GM23338 (cell line): ENCODE measurements at places on chromosomes 11 and 22. TPM values are rescaled to one million over a fixed set of nuclear protein-coding genes. Genes with fewer than 3 reads are reported as not detected.

PHF21B gene
- 127 and 149 TPM in 2 replicates for total RNA-seq

- H3K4me1 ChIP-seq: no peaks in the 10 kb centered on the region
- H3K27ac ChIP-seq: no peak overlapping the region
- H3K36me3 ChIP-seq: no peaks in the 10 kb centered on the region
- no peaks in the 10 kb centered on the region for H3K27me3 ChIP-seq
- no peak for DNase-seq
Measured at GRCh38 chr11:23749762-23750430, 747.0 kb upstream of the LUZP2 start.

GRCh38 chr11:79481795-79482194 is 41.0 kb upstream of the TENM4 start:
- H3K27me3 ChIP-seq: no peaks in the 10 kb centered on the region
- H3K27ac ChIP-seq: no peak overlapping the region
- no peak overlapping the region for H3K4me3 ChIP-seq
- no peaks in the 10 kb centered on the region for H3K36me3 ChIP-seq

DNA sequence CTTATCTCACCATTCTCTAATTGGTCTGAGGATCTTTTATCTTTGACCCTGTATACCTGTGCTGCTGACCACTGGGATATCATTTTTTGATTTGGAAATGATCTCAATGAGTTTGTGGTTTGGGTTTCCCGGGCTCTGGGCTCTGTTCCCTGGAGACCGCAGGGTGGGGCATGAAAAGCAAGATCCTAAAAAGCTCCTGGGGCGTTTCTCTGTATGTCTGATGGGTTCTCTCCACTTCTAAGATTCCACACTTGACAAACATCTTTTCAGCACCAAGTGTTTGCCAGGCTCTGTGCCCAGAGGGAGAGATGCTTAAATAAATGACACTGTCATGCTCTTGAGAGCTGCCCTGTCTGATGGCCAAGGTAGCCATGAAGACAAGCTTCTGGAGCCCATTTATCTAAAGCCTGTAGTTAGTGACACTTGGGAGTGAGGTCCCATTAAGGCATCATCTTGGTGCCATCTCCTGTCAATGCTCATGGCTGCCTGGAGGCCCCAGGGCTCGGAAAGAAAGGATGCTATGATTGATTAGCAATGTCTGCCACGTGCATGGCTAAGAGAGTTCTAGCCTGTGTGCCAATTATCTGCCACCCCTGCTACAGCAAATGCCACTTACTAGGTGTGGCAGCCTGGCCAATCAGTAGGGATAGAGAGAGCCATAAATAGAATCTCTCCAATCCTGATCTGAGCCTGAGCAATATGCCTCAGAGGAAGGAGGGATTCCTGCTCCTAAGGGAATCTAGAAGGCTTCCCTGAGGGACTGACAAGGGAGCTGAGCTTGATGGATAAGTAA is 531.6 kb downstream of the MN1 start:
- H3K4me1 ChIP-seq: peaks cover 11% of the 10 kb centered on the region
- no peaks in the 10 kb centered on the region for H3K36me3 ChIP-seq
- no peaks in the 10 kb centered on the region for H3K27me3 ChIP-seq
- DNase-seq: no peak
- H3K27ac ChIP-seq: no peak overlapping the region

GRCh38 chr11:83549984-83550667 is 264.0 kb upstream of the CCDC90B start:
- H3K4me3 ChIP-seq: no peak overlapping the region
- no peaks in the 10 kb centered on the region for H3K36me3 ChIP-seq
- no peaks in the 10 kb centered on the region for H3K27me3 ChIP-seq
- H3K27ac ChIP-seq: no peak overlapping the region

- no peak overlapping the region for H3K27ac ChIP-seq
- no peaks in the 10 kb centered on the region for H3K36me3 ChIP-seq
- H3K4me1 ChIP-seq: no peaks in the 10 kb centered on the region; the same call in 1 of the 2 replicates
- no peak overlapping the region for H3K4me3 ChIP-seq
- H3K27me3 ChIP-seq: no peaks in the 10 kb centered on the region
- DNase-seq: no peak
Measured at GRCh38 chr11:69788956-69789355, 13.8 kb upstream of the FGF4 start.

GRCh38 chr22:37426706-37427134 is 559 bp downstream of the ELFN2 start:
- no peak overlapping the region for H3K27ac ChIP-seq
- no peak for DNase-seq
- H3K36me3 ChIP-seq: no peaks in the 10 kb centered on the region
